ENCODE measurements at places on chromosomes 4 and X. TPM values are rescaled to one million over a fixed set of nuclear protein-coding genes. Genes with fewer than 3 reads are reported as not detected.
A peak's percentile ranks its signal among the peaks of the same experiment; 100 is the strongest.

The TMPRSS11D gene
- not detected for total RNA-seq

The UCP1 gene
- not detected for total RNA-seq

DNA sequence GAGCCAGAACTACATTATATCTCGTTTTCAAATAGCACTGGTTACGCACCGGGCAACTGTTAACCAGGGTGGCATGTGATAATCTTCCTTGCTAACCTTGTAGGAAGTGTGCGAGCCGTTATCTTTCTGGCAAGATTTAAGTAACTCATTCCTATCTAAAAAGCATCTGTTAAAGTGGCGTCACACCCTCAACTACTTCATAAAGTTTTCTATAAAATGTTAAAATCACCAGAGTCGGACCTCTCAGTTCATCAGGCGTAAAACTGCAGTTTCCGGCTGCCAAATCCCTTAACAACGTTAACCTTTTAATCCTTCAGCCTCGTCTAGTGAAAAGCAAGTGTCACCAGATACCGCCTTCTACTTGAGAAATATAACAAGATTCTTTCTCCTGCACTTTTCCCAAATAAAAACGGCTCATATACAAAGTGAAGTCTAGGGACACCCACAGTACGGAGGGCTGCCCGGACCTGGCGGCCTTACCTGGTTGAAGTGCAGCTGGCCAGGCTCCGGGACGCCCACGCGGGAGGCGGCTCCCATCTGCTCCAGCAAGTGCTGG is 1.2 kb downstream of the SLC39A8 start:
- no peak for DNase-seq

DNA sequence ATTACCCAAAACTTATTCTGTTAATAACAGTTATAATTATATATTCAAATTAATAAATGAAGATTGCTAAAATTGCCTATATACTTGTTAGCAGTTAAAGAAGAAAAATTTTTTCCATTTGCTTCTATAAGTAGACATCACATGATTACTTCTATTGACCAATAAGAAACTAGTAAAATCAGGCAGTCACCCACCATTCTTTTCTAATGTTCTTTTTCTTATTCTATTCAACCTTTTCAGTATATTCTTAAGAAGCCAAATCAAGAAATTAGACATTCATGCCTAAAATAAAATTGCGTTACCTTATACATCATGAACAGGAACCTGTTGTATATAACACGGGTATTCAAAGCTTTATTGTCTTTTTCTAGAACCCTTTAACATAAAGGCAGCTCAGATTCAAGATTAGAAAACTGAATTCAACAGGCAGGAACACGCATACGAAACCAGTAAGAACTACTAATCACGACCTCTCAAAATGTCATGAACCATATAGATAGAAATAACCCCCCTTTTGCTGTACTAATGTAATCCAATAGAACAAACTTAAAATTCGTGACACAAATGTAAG is 568.1 kb upstream of the DIPK2B start:
- no peak for DNase-seq

GRCh38 chr4:1578251-1578773 is 105.8 kb downstream of the FAM53A start:
- no peak for DNase-seq

- no peak for DNase-seq
Observed at GRCh38 chrX:66000628-66001272, 39.1 kb downstream of the VSIG4 start.

- no peak for DNase-seq
Observed at GRCh38 chr4:52701207-52701606, 42.1 kb upstream of the USP46 start.

DNA sequence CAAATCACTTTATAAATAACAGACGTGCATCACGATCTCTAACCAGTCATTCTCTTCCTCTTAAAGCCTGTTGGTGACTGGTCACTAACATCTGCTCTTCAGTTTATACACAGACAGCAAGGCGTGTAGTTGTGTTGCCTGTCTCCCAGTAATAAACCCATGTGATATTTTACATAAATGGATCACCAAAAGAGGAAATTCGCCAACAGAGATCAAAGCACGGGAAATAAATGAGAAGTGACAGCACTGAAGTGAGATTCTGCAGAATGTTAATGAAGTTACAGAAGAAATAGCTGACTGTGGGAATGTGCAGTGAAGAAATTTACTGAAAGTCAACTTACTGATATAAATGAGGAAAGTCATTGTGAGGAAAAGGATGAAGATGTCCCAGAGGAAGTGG is 47.0 kb downstream of the AFF1 start:
- no peak for DNase-seq

GRCh38 chr4:89727238-89727637 is 109.7 kb downstream of the SNCA start:
- no peak for DNase-seq

The IL1RAPL2 gene
- total RNA-seq = not detected

The L1CAM gene
- total RNA-seq = 2.0 TPM

DNA sequence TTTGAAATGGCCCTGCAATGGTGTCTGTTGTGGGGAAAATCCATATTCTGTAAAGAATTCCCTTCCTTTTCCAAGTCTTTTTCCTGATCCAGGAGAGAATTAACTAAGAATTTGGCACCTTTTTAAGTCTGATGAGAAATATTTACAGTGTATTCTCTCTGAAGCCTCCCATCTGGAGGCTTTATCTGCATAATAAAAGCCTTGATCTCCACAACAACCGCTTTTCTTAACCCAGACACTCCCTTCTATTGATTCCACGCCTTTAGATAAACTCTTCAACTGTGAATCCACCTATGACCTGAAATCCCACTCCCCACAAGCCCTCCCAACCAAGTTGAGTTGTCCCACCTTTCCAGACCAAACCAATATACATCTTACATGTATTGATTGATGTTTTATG is 43.1 kb upstream of the TMPRSS11E start:
- DNase-seq = no peak

DNA sequence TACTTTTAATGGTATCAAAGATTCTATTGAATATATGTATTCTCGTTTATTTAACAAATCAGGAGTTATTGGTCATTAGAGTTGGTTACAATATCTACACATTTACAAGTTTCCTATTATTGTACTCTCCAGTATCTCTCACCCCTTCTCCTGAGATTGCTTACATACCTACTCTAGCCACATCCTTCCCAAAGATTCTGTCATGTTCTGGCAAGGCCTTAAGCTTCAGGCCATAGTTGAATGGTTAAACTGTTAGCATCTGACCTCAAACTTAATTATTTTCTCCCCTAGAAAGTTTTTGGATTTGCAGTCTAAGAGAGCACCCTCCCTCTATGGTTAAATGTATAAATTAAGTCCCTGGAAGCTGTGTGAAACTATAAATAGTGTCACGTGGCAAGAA is 784.2 kb downstream of the GLUD2 start:
- DNase-seq = no peak

DNA sequence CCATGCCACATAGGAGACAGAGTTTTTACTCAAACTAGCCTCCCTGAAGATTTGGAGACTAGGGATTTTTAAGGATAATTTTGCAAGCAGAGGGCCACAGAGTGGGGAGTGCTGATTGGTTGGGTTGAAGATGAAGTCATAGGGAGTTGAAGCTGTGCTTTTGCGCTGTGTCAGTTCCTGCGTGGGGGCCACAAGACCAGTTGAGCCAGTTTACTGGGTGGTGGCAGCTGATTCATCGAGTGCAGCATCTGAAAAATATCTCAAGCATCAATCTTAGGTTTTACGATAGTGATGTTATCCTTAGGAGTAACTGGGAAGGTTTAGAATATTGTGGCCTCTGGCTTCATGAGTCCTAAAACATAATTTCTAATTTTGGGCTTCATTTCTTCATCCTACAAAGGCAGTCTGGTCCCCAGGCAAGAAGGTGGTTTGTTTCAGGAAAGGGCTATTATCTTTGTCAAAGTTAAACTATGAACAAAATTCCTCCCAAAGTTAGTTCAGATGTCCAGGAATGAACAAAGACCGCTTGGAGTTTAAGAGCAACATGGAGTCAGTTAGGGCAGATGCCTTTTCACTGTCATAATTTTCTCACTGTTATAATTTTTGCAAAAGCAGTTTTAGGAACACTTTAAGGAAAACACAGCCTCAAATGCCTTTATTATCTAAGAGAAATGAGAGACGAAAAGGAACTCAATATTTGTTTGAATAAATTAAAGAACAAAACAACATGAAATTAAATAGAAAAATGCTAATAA is 960.8 kb upstream of the PRKX start:
- DNase-seq = no peak

- DNase-seq = no peak
Observed at GRCh38 chrX:35726176-35726575, 72.0 kb upstream of the MAGEB16 start.

The CWH43 gene
- total RNA-seq = not detected

DNA sequence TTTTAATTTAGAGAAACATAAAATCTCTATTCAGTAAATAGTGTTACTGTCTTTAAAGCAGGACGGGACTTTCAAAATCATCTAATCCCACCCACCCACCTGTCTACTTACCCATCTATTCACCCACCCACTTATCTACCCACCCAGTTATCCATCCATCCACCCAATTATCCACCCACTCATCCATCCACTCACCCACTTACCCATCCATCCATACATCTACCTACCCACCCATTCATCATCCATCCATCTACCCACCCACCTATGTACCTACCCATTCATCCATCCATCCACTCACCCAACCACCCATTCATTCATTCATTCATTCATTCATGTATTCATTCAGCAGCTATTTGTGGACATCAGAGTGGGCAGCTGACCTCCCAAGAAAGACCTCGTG is 30.6 kb downstream of the MAN2B2 start:
- DNase-seq = no peak

DNA sequence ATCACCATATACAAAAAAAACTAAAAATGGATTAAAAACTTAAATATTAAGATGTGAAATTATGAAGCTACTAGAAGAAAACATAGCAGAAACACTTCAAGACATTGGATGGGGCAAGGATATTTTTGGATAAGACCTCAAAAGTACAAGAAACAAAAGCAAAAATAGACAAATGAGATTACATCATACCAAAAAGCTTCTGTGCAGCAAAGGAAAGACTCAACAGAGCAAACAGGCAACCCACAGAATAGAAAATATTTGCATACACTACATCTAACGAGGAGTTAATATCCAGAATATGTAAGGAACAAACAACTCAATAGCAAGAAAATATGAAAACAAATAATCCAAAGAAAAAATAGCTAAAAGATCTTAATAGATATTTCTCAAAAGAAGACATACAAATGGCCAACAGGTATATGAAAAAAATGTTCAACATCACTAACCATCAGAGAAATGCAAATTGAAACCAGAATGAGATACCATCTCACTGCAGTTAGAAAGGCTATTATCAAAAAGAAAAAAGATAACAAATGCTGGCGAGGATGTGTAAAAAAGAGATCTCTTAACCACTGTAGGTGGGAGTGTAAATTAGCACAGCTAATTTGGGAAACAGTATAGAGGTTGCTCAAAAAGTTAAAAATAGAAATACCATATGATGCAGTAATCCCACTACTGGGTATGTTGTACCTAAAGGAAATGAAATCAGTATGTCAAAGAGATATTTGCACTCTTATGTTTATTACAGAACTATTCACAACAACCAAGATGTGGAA is 17.8 kb upstream of the LRCH2 start:
- DNase-seq = no peak

The MAGEC3 gene
- not detected for total RNA-seq

The FAM149A gene
- 13.1 TPM for total RNA-seq

DNA sequence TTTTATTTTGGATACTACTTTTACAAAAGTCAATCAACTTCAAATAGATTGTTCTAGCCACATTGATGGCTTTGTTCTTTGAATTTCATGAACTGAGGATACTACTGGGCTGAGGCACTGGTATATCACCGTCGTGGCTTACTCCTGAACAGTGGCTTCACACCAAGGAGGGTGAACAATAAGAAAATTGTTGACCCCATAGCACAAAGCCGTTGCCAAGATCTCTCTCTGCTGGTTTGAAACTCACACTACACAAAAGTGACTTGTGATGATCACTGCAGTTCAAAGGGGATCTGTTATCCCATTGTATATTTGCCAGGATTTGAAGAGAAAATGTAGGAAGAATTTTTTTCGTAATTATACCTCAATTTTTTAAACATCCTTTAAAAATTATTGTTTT is 119.6 kb downstream of the PDLIM5 start:
- no peak for DNase-seq

The FREM3 gene
- total RNA-seq = 0.09 TPM

GRCh38 chrX:10156199-10157031 is at the start of gene CLCN4:
TSS of gene CLCN4 (plus strand) at chrX:10156975. CDS start at chrX:10185033, 28,058 bp downstream.
- DNase-seq = no peak

GRCh38 chrX:131812847-131813825 is 210.0 kb upstream of the STK26 start:
- DNase-seq = peak; percentile 52

GRCh38 chrX:38018766-38019425 is 12.5 kb downstream of the SYTL5 start:
- DNase-seq = no peak

DNA sequence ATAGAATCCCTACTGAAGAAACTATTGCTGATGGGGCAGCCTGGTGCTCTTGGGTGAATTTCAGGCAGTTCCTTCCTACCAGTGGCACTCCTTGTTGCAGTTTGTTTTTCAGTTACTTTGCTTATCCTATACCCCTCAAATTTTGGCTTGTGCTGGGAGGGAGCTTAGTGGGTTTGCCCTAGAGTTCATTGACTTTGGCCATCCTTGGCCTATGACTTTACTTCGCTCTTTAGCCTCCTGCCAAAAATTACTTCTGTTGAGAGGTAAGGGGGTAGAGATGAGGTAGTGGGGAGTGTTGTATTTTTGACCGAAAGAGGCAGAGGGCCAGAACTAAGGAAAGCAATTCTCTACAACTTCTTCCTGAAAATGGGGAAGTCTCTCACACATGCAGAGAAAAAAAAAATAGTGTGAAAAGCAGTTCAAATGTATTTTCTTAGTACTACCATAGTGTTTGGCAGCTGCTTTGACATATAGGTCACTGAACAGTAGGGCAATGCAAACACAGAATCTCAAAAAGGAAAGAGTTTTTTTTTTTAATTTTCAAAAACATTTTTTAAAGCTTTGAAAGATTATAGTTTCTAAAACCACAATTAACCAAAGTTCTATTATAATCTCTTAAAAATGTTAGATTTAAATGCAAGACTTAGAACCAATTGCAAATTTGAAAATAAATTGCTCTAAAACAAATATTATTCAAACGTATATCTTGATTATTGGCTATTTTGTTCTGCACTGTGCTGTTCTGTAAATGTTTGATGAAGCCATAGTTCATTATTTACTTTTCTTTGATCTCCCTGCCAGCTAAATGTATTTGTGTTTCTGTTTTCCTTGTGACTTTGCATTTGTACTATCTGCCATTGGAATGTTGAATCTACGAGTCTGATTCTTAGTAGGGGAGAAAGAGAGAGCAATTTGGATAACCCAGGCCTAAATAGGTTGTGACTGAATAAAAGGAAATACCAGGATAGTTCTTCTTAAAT is 73.6 kb downstream of the DCK start:
- no peak for DNase-seq

The UGT2A3 gene
- not detected for total RNA-seq

- no peak for DNase-seq
Observed at GRCh38 chr4:38818441-38818976, 13.9 kb upstream of the TLR1 start.

GRCh38 chrX:119041175-119041574 is 31.6 kb upstream of the CT47C1 start:
- DNase-seq = peak; percentile 56

GRCh38 chr4:33052241-33052640 is 2332.1 kb downstream of the PCDH7 start:
- DNase-seq = no peak

The SSX4 gene
- not detected for total RNA-seq
